Astrocyte of the spinal cord (primary cell): ENCODE measurements at places on chromosomes 4 and X.

- DNase-seq: no peak
Observed at GRCh38 chrX:40122487-40122886, 24.7 kb upstream of the BCOR start.

GRCh38 chrX:38831949-38832348, 30.7 kb downstream of the MID1IP1 start:
- DNase-seq: no peak

DNA sequence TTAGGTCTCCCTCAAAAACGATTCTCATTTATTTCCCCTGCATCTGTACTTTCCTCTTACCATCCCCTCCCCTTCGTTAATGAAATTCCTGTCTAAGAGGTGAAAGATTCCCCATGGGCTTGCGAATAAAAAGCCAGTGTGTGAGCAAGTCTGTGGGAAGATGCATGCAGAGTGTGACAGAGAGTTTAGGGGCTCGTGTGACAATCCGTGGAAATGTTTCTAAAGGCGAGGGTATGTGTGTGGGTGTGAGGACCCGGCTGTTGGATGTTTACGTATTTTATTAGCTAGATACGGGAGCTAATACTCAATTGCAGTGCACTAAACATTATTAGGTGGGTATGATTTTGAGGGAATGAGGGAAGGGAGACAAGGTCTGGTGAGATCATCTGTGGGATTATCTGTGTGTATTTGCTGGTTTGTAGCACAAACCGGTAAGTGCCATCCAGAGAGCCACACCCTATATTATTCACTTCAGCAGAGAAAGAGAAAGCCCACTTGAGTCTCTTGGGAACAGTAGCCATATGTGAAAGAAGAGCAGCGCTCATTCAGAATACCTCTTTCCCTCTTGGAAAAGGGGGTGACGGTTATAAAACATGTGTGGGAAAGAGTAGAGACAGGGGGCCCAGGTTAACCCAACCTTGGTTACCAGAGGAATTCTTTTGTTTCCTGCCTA, 893 bp upstream of the HOPX start:
- DNase-seq: no peak

- peak; percentile 67 for DNase-seq
Observed at GRCh38 chr4:105808750-105809041, 86.6 kb upstream of the NPNT start.

GRCh38 chrX:21167011-21167410, 207.2 kb upstream of the CNKSR2 start:
- no peak for DNase-seq

- no peak for DNase-seq
Observed at GRCh38 chr4:108751321-108751720, 11.5 kb downstream of the ETNPPL start.

DNA sequence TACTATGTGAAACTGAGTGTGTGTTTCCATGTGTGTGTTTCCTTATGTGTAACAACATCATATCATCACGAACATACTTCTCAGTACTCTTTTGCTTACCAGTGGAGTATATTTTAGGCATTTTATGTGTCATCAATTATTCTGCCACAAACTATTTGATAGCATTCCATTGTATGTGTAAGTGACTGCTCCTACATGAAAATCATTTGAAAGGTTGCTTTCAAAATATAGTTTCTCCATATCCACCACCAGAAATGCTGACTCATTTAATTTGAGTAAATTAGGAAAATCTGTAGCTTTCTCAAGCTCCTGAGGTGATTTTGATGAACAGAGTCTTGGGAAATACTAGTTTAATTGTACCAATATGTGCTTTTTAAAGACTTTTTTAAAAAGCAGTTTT, 376.2 kb downstream of the PCDH18 start:
- peak; percentile 43 for DNase-seq

DNA sequence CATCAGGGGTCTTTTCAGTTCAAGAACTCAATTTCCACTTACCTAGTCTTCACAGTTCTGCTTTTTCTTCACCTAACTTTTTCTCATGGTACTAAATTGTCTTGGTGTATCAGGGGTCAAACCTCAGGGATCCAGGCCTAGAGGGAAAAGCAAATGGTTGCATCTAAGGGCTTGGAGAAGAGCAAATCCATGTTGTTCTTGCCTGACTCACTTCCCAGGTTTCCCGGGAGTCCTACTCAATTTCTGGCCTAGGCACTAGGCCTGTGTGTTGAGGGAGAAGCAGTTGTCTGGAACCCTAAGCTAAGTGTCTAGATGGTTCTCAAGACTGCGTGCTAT, 191.9 kb upstream of the STK26 start:
- DNase-seq: no peak

DNA sequence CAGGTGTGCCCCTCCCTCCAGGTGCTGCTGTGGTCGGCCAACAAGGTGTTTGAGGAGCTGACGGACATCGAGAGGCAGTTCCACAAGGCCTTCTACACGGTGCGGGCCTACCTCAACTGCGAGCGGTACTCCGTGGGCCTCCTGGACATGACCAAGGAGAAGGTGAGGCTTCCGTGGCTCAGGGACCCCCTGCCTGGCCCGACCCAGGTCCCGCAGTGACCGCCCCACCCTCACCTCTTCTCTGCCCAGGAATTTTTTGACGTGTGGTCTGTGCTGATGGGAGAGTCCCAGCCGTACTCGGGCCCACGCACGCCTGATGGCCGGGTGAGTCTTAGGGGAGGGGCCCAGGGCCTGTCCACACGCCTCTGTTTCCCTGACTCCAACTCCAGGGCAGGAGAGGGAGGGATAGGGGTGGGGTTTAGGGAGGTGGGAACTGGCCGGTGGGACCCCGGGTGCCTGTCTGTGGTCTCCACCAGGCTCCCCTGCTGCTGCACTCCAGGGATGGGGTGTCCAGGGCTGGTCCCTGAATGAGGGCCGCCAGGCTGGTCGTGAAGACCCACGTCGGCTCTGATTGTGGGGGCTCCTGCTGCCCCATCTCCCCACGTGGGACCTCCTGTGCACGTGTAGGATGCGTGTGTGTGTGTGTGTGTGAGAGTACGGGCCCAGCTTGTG, 20.1 kb downstream of the ATP5ME start:
- no peak for DNase-seq

DNA sequence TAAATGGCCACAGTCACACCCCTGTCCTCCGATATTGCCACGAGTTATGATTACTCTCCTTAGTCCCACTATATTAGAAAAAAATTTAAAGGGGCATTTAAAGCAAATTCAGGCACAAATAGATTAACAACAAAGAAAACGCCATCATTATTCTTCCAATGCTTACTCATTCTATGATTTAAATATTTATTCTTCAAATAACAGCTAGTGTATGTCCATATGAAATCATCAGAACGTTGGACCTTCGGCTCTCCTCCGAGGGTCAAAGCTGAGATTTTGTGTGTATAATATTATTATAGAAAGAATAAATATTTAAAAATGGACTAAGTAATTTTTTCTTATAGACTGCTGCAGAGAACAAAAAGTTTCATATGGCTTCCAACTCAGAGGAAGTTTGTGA, 122.9 kb downstream of the MAML3 start:
- no peak for DNase-seq

DNA sequence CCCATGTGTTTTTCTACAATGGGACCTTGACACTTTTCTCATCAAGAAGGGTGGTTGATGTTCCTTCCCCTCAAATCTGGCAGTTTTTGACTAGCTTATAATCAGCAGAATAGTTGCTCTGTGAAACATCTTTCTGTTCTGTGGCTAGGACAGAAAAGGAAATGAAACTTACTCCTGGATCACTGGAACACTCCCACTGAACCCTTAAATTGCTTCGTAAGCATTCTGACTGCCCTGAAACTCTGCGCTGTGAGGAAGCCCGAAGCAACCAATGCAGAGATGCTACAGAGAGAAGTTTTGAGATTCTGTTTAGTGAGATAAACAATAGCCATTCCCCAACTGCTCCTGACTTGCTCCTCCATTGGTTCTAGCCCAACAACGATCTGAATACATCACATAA, 602.2 kb downstream of the CENPC start:
- DNase-seq: no peak

DNA sequence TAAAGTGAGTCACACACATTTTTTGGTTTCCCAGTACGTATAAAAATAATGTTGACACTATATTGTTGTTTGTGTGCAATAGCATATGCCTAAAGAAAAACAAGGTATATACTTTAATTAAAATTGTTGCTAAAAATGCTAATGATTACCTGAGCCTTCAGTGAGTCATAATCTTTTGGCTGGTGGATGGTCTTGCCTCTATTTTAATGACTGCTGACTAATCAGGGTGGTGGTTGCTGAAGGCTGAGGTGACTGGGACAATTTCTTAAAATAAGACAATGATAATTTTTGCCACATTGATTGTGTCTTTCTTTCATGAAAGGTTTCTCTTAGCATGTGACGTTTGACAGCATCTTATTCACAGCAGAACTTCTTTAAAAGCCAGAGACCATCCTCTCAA, 21.0 kb upstream of the ANXA10 start:
- no peak for DNase-seq

DNA sequence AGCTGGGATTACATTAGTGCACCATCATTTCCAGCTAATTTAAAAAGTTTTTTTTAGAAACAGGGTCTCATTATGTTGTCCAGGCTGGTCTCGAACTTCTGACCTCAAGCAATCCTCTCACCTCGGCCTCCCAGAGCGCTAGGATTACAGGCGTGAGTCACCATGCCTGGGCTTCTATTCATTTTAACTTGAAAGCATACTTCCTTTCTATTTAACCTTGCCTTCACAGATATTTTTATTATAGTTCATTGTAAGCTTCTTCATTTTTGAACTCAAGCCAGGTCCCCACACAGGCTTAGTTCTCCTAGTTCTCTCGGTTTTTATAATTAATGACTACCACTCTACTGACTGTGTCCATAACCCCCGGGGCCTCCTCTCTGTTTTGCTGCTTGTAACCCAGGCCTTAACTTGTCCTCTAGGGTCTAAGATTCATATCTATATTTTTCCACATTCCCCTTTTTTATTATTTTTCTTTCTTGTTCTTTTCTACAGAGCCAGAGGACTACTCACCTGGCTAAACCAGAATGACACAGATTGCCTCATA, 50.7 kb downstream of the SNX12 start:
- DNase-seq: peak; percentile 12

DNA sequence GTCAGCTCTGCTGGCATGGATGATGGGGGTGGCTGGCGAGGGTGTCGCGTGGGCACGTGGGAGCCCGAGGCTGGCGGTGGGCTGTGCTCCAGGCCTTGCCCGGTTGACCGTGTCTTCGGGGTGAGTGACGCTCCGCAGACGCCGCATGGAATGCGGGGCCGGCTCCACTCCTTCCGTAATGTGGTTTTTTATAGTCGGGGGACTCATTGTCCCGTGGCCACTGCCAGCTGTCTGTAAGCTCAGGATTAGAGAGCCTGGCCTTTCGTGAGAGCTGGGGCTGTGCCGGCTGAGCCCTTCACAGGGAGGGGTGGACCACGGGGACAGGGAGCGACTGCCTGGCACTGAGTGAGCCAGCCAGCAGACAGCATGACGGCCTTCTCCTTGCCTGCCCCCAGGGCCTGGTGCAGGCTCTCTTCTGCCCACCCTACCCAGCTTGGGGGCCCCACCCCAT, 20.4 kb downstream of the DOK7 start:
- DNase-seq: no peak

DNA sequence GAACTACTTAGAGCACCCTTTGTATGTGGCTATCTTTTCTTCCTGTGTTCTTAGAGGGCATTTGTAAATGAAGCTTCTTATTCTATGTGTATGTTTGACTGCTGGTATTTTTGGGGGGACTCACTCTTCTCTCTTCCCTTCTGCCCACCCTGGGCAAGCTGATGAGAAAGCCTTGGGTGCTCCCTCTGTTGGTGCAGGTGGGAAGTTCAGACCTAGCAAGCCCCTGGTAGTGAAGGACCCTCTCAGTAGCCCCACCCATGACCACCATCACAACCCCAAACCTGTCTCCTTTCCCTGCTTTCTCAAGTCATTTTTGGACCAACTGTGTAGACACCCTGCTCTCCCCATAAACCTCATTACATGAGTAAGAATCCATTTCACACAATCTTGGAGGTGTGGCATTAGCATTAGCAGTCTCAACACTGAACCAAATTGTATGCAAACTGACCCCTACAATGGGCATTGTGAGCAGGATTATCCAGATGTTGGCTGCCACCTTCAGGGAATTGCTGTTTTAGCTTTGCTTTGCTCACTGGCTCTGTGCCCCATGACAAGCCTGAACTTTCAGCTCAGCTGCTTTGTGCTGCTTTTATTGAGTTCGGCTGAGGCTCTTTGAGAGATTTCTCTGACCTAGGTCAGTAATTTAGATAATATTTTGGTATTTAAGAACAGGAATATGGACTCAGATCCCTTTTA, 27.9 kb downstream of the TRIM61 start:
- no peak for DNase-seq

DNA sequence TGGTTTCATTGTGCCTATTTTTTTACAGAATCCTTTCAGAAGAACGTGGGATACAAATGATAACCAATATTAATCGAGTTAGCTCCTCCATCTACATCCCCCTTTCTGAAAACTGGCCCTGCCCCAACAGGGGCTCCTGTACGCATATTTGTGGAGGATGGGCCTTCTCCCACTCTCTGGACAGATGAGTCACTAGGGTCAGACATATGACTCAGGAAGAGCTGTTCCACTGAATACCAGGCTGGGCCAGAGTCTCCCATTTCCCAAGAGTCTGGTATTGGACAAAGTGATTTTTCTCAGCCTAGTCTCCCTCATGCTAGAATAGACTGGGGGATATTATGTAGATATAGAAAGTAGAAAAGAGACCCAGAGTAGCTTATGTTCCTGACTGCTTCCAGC, 142.4 kb downstream of the TSPAN5 start:
- DNase-seq: peak; percentile 88

DNA sequence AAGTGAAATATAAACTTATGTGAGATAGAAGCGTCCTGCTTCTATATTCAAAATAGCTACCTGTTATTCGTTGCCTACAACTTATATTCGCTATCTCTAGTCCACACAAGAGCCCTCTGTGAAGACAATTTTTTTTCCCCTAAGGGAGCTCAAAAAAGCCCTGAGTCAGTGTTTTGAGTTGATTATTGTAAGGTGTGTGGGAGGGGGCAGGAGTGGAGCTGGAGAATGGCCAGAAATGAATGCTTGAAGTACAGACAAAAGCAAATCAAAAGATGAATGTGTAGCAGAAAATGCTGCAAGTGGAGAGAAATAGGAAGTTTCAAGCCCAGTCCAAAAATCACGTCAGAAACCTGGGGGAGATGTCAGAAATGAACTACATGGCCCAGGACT, 655.0 kb upstream of the LCORL start:
- DNase-seq: no peak

DNA sequence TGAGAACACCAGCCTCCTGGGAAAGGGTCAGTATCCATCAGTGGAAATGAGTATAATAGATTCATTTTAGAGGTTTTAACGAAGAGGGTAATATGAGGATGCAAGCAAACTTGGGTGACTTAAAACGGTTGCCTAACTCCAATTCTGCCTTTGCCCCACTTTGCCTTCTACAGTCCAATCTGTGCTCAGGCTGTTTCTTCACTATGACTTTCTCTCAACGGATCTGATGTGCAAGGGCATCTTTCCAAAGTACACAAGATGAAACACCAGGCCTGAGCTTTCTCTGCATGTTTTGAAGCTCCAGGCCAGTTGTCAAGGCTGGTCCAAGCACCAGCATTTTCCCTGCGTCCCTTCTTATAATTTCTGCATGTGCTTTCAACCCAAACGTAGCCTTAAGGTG, 68.0 kb upstream of the TMEM164 start:
- DNase-seq: peak; percentile 11
